ENCODE measurements at places on chromosomes 11 and 22.
A peak's percentile ranks its signal among the peaks of the same experiment; 100 is the strongest.

- no peak for DNase-seq
Observed at GRCh38 chr11:102617466-102618008, 7.6 kb downstream of the MMP20 start.

GRCh38 chr11:61832754-61833153 lies 4.7 kb downstream of the FADS2 start:
- no peak for DNase-seq

- DNase-seq = peak; percentile 10
Observed at GRCh38 chr11:102552020-102552419, 21.5 kb upstream of the MMP7 start.

DNA sequence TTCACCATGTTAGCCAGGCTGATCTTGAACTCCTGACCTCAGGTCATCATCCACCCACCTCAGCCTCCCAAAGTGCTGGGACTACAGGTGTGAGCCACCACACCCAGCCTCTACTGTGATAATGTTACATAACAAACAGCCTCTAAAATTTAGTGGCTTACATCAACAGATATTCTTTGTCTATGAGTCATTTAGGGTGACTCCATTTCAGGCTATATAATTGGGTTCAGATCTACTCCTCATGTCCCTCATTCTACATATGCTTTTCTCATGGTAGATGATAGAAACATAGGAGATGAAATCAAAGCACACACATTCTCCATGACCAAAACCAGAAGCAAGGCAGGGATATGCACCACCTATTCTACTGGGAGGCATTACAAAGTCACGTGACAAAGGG lies 72.7 kb downstream of the SIK2 start:
- DNase-seq = no peak

GRCh38 chr22:36753120-36753802 lies 22.7 kb downstream of the IFT27 start:
- peak; percentile 17 for DNase-seq

DNA sequence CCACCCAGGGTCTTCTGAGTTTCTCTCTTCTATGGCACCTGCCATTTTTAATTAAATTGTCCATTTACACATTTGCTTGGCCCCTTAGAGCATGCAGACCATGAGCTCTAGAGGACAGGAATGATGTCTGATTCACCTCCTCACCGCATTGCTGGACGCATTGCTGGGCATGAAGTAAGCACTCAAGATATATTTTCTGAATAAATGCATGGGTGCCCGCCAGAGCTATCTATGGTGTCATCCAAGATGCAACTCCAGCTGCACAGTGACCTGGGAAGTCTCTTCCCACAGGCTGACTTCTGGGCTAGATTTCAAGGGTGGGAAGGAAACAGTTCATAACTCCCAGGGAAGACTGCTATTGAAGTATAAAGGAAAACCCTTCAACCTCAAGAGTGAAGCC lies 66.6 kb upstream of the ASPHD2 start:
- no peak for DNase-seq

GRCh38 chr11:72711141-72711540 lies 36.9 kb upstream of the PDE2A start:
- no peak for DNase-seq

GRCh38 chr11:13595166-13595565 lies 73.3 kb upstream of the FAR1 start:
- DNase-seq = no peak

DNA sequence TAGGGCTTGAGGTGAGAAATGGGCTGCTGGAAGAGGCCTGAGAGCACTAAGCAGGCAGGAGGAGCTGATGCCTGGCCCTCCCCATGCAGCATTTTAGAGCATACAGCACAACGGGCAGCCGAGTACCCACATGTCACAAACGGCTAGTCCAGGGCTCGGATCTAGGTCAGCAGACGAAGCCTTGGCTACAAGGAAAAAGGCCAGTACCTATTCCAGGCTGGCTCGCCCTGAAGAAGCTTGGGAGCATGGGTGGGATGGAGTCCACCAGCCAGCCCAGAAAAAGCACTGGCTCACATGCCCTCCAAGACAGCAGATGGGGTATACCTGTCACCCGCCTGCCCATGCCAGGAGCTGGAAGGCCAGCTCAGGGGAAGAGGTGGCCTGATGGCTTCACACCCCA lies 9.6 kb downstream of the UFD1 start:
- DNase-seq = no peak

GRCh38 chr11:18173225-18173866 lies 709 bp downstream of the MRGPRX4 start:
- DNase-seq = no peak

DNA sequence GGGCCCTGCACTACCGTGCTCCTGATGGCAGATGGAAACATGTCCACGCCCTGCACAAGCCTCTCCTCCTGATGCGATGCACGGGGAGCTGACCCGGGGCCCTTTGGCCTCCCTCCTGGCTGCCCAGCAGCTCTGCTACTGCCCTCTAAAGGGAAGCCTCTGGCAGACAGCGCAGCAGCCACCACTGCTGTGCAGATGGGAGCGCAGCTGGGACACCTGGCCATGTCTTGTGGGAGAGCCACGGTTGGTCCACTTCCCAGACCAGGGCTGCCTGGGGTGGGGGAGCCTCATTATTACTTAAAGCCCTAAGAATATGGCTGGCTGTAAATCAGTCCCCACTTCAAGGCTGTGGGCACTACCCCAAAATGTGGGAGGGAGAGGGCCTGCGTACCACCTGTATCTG lies 38.3 kb downstream of the TBX1 start:
- no peak for DNase-seq
